ENCODE measurements at places on chromosomes 3 and 15.

GRCh38 chr3:14457999-14458398 is 55.6 kb downstream of the SLC6A6 start:
- DNase-seq: no peak

- DNase-seq: no peak
These were observed 58.5 kb upstream of the BOC start for GRCh38 chr3:113152849-113153248.

DNA sequence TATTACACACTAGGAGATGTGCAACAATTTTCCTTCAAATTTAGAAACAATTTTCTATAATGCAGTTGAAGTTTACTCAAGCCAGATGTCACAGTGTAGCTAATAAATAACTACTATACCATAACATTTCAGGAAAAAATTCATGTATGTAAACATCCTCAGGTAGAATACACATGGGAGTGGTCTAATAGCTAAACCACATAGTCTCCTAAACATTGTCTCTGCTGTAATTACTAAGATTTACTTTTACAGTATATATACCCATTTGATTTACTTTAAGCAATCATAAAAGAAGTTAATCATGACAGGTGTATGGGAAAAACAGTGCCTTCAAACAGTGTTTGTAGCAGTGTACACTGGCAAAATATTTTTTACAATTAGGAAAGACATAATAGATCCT is 110.1 kb upstream of the GRM7 start:
- DNase-seq: no peak

DNA sequence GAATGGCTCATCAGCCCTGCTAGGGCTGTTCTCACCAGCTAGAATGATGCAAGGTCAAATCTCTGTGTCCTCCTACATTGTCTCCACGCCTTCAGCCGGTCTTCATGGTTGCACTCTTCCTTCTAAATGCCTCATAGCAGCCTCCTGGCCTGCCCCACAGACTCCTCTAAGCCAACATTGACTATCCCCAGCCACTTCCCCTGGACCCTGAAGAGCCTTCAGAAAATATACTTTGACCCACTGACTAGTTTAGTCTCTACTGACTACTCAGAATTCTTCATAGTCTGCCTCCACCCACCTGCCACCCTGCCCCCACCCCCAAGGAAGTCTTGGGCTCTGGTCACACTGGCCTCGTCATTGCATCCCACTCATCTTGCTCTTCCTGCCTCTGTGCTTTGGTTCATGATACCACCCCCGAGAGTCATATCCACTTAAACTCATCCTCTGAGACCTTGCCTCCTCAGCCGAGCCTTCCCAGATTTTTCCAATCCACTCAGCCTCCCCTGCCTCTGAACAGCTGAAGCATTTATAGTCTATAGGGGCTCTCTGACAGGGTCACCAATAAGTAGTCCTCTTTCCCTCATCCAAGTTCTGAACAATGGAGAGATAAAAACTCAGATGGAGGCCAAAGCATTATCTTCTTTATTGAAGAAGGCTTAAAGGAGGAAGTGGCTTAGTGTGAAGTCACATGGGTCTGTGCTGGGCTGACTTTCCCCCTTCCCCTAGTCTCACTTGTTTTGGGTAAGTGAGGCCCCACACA is 9.5 kb upstream of the DOCK3 start:
- no peak for DNase-seq

DNA sequence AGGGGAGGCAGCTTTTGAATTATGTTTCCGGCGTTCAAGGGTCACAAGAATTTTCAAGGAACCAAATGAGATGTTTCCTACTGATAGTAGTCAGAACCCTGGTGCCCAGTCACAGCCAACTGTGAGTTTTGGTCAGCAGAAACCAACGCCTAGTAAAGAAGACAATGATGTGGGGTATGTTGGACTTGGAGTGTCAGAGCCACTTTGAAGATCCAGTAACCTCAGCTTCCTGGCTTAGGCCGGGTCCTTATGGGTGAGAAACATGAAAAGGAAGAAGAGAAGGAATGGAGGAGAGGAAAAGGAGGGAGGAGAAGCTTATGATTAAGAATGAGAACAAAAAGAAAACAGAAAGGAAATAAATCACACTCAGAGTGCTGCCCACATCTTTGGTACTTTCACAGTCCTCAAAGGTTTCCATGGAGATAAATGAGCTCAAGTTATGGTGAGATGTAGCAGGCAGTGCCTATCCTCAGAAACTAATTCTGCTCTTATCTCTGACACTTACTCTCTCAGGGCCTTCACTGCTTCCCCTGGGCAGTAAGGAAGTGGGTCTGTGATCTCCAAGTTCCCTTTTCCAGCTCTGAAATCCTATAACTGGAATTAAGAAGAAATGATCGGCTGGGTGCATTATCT is 2.0 kb upstream of the MCF2L2 start:
- DNase-seq: no peak

DNA sequence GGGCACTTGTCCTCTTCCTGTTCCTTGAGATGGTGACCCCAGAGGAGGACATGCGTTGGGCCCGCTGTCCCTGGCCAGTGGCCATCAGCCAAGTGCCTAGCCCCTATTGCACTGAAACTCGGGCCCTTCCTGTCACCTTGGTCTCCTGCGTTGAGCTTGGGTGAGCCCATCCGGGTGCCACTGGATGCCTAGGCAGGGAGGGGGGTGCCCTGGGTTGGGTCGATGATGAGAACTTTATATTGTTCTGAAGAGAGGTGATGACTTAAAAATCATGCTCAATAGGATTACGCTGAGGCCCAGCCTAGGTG is 221.8 kb downstream of the SNRPN start:
- DNase-seq: no peak

- DNase-seq: peak; percentile 82
These were observed 30.8 kb upstream of the MAP3K13 start for GRCh38 chr3:185332026-185332735.

DNA sequence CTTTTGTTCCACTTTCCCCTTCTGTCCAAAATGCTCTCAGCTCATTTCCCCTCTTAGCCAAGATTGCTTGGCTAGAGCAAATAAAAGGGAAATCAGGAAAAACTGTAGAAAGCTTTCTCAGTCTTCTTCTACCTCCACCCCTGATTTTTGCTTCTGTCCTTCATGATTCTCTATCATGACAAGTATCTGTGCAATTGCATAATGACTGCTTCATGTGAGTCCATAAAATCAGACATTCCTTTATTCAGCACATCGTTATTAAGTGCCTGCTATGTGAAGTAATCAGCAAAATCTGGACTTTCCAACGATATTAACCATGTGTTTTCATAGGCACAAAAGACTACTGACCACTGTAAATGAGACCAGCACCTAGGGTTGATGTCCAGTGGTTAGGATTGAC is 321.5 kb upstream of the CBLB start:
- no peak for DNase-seq

- DNase-seq: no peak
These were observed 31.1 kb downstream of the ACAN start for GRCh38 chr15:88834211-88834812.

DNA sequence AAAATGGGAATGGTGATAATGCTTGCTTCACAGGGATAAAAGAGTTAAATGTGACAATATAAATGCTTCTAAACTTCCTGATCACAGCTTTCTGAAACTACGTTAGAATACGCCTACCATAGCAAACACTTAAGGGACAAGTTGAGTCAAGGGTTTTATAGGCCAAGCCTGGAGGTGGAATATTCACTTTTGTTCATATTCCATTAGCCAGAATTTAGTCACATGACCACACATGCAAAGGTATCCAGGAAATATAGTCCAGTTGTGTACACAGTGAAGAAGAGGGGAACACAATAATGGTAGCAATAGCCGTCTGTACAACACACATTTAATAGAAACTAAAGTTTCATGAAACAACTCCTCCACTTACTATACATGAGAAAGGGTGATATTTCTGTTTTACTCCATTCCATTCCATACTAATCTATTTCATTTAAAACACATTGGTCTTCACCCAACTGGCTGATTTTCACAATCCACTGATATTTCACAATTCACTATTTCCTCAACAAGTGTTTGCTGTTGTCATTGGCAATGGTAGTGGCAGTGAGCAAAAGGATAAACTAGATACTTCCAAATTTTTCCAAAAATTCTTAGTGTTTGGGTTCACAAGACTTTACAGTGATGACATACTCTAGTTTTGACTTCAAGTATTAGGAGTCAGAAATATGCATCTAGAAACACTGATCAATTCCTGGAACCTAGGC is 270.9 kb downstream of the ERC2 start:
- no peak for DNase-seq

DNA sequence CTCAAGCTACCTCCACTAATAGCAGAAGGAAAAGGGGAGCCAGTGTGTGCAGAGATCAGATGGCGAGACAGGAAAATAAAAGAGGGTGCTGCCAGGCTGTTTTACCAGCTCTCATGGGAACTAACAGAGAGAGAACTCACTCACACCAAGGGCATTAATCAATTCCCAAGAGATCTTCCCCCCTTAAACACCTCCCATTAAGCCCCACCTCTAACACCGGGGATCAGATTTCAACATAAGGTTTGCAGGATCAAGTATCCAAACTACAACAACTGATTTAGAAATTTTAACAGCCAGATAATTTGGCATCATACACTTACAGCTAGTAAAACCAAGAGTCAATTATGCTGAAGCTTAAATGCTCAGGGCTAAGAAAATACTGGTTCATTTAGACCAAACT is 18.9 kb downstream of the CD200 start:
- DNase-seq: peak; percentile 91

DNA sequence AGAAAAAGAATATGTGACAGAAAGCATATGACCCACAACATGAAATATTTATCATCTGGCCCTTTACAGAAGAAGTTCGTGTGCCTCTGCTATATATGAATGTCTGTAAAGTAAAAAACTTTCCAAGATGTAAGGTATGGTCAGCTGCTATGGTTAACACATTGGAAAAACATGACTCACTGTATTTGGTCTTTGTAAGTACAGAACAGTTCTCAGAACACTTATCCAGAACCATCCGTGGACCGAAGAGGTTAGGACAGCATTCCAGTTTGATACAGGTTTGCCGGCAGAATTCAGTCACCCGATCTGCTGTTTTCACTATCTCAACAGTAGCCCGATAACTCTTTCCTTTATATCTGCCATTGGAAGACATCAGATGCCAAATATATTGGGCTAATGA is 13.5 kb upstream of the STIMATE start:
- DNase-seq: no peak

GRCh38 chr3:40521254-40521653 is 3.5 kb upstream of the ZNF621 start:
- DNase-seq: no peak

- DNase-seq: no peak
These were observed 127.9 kb downstream of the MITF start for GRCh38 chr3:69866988-69867720.

DNA sequence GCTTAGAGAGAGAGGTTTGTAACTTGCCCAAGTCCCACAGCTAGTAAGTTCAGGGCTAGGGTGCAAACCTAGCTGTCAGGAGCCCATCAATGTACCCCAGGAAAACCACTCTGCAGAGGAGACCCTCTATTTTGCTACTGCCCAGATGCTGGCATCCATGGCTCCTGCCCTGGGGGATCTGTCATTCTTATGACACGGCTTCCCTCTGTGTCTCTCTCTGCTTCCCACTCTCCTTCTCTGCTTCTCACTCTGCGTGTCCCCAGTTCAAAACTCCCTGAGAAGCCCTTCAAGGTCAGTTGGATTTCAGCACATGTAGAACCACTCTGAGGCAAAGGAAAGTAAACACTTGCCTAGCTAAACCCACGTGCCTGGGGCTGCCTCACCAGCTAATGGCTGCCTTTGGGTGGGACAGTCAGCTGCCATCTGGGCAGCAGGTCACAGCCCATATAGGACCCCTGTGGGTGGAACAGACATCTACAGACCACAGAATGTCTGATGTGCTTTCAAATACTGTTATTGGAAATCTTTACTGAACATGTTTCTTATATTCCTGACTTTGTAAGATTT is 29.4 kb upstream of the SLCO2A1 start:
- DNase-seq: no peak

- no peak for DNase-seq
These were observed 182.8 kb downstream of the TLE3 start for GRCh38 chr15:69914960-69915359.

DNA sequence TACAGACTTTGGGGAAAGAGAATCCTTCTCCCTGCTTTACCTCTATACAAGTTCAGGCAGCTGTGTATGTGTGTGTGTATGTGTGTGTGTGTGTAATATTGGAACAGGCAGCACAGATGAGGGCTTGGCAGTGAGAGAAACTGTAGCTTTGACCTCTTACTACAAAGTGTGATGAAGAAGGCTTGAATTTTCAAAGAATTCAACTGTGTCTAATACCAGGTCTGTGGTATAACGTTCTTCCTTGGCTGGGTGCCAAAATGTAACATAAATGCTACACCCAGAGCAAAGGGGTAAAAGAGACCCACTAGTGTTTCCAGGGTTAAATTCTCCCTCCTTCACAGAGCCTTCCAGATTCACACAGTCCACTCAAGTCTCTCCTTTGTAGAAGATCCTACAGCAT is 51.1 kb downstream of the CHST2 start:
- no peak for DNase-seq

DNA sequence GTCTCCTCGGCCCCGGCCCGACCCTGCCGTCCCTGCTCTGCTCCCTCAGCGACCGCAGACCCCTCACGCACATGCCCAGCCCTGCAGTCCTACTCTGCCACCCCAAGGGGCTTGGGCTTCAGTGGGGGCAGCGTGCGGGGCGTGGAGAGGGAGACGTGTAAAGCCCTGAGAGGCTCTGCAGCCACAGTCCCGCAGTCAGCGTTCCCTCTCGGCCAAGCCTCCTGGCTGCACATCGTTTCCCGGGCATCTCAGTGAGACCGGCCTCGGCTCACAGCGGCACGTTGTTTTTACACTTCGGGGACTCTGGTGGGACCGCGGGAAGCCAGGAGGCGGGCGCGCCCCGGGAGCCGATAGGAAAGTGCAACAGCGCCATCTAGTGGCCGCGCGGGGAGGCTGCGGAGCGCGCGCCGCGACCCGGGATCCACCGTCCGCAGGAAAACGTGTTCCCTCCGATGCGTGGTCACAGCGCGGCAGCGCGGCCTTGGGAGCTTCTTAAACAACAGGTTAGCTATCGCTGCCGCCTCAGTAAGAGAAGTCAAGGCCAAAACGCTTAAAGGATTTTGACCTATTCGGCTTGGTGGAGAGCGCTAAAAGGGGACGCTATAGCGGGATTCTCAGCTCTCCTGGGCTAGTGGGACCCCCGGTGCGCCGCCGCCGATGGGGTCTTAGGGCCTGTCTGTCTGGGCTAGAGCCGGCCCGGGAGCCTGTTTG is 226.8 kb upstream of the IGF1R start:
- peak; percentile 27 for DNase-seq

DNA sequence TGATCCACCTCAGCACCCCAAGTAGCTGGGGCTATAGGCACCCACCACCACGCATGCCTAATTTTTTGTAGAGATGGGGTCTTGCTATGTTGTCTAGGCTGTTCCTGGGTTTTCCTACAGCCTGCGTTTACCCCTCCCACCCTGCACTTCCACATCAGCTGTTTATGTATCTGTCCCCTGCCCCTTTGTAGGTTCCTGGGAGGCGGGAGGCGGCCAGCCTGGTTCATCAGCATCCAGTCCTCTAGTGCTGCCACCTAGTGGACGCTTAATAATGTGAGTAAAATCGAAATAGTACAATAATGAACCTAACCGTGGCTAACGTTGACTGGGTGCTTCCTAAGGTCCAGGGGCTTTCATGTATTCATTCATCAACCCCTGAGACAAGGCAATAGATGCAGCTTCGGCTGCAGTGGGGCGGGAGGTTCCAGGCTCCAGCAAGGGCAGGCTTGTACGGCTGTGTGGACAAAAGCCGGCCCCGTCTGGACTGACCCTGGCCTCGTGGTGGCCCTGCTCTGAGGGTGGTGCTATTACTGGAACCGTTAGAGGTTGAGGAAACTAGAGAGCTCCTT is 1.2 kb upstream of the LCTL start:
- DNase-seq: peak; percentile 67

Measured in NCI-H1105 (cell line).